ENCODE measurements at places on chromosomes 4 and X.

GRCh38 chr4:24638396-24638875, 54.1 kb upstream of the DHX15 start:
- no peak for DNase-seq

DNA sequence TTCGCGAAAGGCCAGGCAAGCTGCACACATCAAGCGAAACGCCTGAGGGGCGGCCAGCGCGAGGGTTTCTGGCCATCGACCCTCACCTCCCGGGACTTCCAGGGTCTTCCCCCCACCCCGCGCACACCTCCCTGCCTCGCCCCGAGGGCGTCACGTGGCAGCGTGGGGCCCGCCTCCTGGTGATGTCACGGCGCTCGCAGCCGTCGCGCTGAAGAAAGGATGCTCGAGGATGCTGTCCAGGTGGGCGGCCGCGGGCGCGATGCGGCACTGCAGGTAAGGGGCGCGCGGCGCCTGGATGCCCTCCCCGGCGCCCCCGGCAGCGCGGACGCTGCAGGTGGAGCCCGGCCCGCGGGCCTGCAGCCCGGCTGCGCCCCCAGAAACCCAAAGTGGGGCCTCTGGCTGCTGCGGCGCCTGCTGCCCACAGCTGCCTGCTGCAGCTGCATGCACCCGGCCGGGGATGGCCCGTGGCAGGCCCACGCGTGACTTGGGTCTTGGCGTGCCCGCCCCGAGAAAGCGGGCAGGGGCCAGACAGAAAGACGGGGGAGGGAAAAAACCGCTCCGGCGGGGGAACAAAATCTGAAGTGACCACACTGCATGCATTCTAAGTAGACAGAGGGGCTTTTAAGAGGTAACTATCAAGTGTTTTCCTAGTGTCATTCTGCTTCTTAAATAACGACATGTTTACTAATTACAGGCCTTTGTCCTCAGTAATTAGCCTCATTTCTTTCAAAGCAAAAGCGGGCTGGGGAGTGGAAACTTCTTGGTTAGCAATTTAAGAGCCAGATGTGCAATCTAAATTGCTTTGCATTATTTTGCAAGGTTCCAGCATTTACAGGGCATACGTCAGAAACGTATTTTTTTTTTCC, 1.7 kb downstream of the CLCN4 start:
- DNase-seq: no peak

- no peak for DNase-seq
Measured at GRCh38 chr4:178314287-178314686, 872.0 kb upstream of the AGA start.

GRCh38 chr4:78423790-78424189, 127.8 kb upstream of the ANXA3 start:
- DNase-seq: no peak

DNA sequence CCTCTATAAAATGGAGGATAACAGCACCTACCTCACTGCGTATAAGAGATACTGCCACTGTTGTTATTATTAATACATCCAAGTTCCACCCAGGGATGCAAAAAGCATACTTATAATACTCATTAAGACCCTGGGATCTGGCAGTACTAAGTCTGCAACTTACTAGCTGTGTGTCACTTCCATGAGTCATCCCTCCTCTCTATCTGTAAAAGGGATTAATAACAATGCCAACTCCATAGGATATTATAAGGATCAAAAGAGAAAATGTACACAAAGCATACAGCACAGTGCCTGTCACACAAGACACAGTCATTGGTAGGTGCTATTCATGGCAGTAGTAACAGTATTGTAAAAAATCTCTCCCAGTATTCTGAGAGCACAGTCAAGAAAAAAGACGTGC, 216.7 kb downstream of the HS6ST2 start:
- no peak for DNase-seq

- DNase-seq: no peak
Measured at GRCh38 chrX:114906984-114907510, 110.4 kb downstream of the IL13RA2 start.

- DNase-seq: peak; percentile 25
Measured at GRCh38 chr4:145061318-145061920, 36.6 kb downstream of the ANAPC10 start.

DNA sequence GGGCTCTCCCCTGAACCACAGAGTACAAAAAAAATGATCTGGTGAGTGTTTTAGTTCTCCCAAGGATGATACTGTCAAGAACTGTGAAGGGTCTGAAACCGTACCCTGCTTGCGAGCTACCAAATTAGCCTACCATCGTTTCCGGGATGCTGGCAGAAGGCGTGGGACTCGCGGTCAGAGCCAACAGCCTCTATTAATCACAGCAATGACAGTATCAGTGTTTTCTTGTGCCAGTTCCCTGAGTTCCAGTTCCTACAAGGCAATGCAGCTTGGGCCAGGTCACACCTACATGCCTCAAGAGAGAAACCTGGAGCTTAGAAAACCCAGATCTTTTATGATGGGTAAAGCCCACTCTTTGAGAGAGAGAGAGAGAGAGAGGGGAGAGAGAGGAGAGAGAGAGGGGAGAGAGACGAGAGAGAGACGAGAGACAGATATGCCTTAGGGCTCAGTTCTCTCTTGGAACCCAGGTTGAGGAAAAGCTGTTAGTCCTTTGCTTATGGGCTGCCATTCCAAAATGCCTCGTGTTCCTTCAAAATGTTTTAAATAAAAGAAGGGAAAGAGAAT, 327.8 kb downstream of the ARHGAP10 start:
- no peak for DNase-seq

DNA sequence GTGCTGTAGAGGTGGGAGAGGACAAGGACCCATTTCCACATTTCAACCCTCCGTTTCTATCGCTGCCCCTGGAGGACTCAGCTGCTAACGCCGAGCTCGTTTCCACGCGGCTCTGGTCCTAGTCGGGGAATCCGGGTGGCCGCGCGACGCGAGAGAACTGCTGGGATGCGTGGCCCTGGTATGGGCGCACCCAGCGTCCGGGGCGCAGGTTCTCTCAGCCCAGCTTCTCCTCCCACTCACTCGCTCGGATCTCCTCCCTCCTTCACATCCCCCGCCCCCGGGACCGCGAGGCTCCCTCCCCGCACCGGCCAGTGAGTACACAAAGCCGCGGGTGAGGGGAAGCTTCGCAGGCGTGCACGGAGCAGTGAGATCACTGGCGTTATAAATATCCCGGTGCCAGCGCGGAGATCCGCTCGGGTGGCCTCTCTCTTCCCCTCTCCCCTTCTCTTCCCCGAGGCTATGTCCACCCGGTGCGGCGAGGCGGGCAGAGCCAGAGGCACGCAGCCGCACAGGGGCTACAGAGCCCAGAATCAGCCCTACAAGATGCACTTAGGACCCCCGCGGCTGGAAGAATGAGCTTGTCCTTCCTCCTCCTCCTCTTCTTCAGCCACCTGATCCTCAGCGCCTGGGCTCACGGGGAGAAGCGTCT, at the start of gene FGF5:
TSS of gene FGF5 (plus strand) at position 412 of the 649 bp plus-strand sequence. CDS start at position 573, 161 bp downstream.
- no peak for DNase-seq

GRCh38 chr4:87330761-87331160, 8.1 kb upstream of the HSD17B13 start:
- DNase-seq: no peak

DNA sequence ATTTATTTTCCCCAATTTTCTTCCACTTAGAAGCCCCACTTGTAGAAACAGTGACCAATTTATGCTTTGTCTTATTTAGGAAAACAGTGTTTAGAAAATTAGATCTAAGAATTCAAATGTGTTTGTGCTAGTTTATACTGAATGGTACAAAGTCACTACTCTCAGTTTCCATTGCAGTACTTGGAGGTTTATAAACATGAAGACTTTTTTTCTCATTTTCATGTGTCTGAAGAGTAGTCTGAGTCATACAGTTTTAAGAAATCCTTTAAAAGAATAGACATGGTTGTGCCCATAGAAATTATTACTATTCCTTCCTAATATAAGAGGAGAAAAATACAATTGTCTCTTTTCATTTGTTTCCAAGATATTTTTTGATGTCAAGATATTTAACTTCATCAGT, 458.7 kb downstream of the NAF1 start:
- no peak for DNase-seq

- no peak for DNase-seq
Measured at GRCh38 chr4:53649357-53649756, 58.1 kb upstream of the LNX1 start.

- no peak for DNase-seq
Measured at GRCh38 chr4:4651811-4652755, 110.2 kb upstream of the STX18 start.

GRCh38 chrX:48487362-48487798, 11.4 kb downstream of the FTSJ1 start:
- peak; percentile 45 for DNase-seq

GRCh38 chrX:38694394-38694793, 106.9 kb upstream of the MID1IP1 start:
- no peak for DNase-seq

- no peak for DNase-seq
Measured at GRCh38 chr4:15673337-15673736, 8.3 kb upstream of the FAM200B start.

- peak; percentile 70 for DNase-seq
Measured at GRCh38 chrX:129769467-129770154, 10.1 kb upstream of the SASH3 start.

DNA sequence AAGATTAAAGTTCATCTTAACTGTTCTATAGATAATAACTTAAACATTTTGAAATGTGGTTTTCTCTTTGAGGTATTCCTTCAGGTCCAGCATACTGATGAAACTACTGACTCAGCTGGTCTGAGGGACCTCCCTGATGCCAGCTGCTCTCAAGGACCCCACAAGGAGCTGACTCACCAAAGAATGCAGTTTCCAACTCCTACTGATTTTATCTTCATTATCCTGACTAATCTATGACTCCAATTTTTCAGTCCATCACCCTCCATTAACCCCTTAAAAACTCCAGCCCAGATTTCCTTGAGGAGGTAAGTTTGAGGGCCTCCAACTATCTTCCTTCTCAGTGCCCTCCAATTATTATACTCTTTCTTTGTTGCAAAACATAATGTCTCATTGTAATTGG, 1.4 kb upstream of the UGT2B4 start:
- no peak for DNase-seq

DNA sequence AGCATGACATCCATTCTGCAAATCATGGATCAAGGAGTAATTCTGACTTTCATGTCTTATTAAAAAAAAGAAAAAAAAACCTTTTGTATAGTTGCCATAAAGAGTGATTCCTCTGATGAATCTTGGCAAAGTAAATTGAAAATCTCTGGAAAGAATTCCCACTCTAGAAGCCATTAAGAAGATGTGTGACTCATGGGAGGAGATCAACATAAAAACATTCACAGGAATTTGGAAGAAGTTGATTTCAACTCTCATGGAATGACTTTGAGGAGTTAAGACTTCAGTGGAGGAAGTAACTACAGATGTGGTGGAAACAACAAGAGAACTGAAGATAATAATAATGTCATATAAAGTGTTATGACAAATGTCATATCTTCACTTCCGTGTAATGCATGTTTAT, 204.2 kb downstream of the PABPC4L start:
- DNase-seq: no peak

DNA sequence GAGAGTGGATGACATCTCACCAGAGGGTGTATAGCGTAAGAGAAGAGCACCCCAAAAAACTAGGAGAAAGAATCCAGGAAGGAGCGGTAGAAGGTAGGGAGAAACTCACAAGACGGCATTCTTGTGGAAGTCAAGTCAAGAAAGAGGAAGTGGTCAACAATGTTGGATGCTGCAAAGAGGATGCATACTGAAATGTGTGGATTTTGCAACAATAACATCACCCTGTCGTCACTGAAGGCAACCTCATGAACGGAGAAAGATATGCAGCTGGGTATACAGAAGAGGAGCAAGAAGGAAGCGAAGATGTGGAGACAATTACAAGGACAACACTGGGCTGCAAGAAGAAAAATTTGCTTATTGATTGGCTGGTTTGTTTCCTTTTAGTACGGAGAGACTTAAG, 11.4 kb upstream of the TAPT1 start:
- DNase-seq: no peak

DNA sequence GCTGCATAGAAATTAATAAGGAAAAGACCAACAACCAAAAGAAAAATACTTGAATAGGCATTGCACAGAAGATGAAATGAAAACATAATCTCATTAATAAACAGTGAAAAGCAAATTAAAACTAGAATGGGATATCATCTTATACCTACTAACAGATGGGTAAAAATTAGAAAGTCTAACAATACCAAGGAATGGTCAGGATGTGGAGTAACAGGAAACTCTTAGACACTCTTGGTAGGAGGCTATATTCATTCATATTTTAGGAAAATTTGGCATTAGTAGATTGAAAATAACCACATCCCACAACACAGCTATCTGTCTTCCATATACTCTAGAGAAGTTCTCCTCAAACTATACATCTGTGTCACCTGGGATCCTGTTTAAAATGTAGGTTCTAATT, 36.3 kb downstream of the SEC24B start:
- DNase-seq: no peak

DNA sequence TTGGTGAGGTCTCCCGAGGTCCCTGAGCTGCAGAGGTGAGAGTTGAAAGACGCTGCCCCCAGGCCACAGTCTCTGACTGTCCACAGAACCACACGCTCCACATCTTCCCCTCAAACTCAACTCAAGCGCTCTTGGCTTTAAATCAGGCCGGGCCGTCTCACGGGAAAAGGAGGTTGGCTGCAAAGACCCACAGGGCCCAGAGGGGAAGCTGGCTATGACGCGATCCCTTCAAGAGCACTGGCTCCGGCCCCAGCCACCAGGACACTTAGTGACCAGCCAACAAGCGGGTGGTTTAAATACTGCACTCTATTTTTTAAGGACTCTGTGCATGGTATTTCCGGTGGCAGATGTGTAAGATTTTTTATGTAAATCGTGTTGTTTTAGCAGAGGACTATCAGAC, 19.9 kb downstream of the LRPAP1 start:
- no peak for DNase-seq

DNA sequence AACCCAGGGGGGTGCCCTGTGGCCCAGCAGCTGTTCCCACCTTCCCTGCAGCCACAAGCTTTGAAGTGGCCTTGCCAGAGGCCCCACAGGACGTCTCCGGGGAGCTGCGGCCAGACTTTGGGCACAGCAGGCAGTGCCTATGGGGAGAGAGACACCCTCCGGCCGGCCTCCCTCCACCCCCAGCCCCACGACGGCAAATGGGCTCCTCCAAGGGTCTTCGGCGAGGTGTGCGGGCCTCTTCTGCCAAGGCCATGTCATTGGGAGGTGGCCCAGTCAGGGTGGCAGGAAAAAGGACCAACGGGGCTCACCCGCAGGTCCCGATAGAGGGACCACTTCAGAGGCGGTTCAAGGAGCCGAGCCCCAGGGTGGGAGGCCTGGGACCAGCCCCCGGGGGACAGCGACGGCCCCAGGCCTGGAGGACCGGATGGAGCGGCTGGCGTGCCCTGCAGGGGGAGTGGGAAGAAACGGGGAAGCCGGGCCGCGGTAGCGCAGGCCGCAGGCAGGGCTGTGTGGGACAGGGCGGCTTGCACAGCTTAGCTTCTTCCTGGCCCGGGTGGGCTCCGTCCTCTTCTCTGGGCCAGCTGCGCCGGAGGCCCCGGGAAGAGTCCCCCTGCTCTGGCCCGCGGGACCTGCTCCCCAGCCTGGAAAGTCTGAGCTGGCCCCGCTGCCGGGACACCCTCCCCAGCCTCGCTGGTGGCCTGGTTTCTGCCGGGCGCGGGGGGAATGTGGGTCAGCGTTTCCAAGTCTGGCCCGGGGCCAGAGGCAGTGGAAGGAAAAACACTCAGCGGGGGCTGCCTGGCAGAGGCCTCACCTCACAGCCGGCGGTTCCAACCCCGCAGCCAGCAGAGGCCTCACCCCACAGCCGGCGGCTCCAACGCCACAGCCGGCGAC, 21.9 kb upstream of the SPON2 start:
- no peak for DNase-seq
